ENCODE measurements at places on chromosomes 4 and X. TPM values are rescaled to one million over a fixed set of nuclear protein-coding genes. Genes with fewer than 3 reads are reported as not detected.

The F8A2 gene
- not detected for total RNA-seq

The IRAK1 gene
- total RNA-seq: 144 TPM

The PPEF2 gene
- total RNA-seq: under 0.01 TPM

The SUPT20HL2 gene
- 0.43 TPM for total RNA-seq

The NLGN3 gene
- 0.22 TPM for total RNA-seq

The HMX1 gene
- total RNA-seq: not detected

The PRRG3 gene
- total RNA-seq: not detected

The BGN gene
- 23.3 TPM for total RNA-seq
